Uterus (tissue), 4 donors: ENCODE measurements at places on chromosomes 4 and X. TPM values are rescaled to one million over a fixed set of nuclear protein-coding genes. Genes with fewer than 3 reads are reported as not detected.

- no peaks in the 10 kb centered on the region for H3K4me1 ChIP-seq
- H3K27me3 ChIP-seq = no peaks in the 10 kb centered on the region
- H3K36me3 ChIP-seq = no peaks in the 10 kb centered on the region
- H3K27ac ChIP-seq = no peak overlapping the region
Measured at GRCh38 chr4:7768736-7769135, 170.9 kb downstream of the AFAP1 start.

GRCh38 chrX:124274438-124275181 is 57.9 kb upstream of the TEX13D start:
- H3K27me3 ChIP-seq = no peaks in the 10 kb centered on the region
- H3K27ac ChIP-seq = no peak overlapping the region
- no peak overlapping the region for H3K4me3 ChIP-seq

DNA sequence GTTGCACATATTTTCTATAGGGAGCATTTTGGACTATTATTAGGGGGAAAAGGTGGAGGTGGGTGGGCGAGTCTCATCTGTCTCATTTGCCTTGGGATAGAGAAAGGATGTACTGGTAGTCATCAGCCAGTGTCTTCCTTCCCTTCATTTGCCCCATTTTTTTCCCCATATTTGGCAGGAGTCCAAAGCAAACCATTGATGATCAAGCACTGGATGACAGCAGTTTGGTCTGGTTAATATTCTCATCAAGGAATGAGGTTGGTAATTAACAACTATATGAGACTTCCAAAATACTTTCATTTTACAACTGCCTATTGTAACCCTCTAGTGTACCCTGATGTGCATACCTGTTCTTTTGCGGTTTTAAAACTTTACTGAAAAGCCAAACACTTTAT is 22.6 kb upstream of the IGFBP7 start:
- H3K27ac ChIP-seq = peak overlapping the region; percentile 2
- no peak overlapping the region for H3K4me3 ChIP-seq
- H3K4me1 ChIP-seq = no peaks in the 10 kb centered on the region
- DNase-seq = no peak
- no peaks in the 10 kb centered on the region for H3K36me3 ChIP-seq
- no peaks in the 10 kb centered on the region for H3K27me3 ChIP-seq

FUNDC2 gene
- 87.4 TPM for total RNA-seq

ATP5ME gene
- total RNA-seq = 24.1 TPM
